Fibroblast of skin of right quadriceps (primary cell): ENCODE measurements at places on chromosomes 2 and 18.

DNA sequence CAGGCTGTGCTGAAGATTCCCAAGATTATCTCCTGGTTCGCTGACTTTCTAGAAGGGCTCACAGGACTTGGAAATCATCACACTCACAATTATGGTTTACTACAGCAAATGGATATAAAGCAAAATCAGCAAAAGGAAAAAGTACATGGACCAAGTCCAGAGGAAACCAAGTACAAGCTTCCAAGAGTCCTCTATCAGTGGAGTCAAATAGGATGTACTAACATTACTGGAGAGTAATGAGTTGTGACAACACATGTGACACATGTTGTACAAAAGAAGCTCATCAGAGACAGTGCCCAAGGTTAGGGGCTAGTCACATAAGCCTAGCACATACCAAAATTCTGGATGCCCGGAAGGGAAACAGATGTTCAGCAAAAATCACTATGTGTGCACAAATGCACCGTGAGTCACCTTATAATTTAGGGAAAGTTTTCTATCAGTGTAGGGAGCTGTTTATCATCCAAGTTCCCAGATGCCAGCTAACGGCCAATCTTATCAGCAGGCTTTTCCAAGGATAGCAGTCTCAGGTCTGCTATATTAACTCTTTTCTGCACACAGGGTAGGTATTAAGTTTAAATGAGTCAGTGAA lies 9.5 kb downstream of the TMEM237 start:
- DNase-seq, result no peak

DNA sequence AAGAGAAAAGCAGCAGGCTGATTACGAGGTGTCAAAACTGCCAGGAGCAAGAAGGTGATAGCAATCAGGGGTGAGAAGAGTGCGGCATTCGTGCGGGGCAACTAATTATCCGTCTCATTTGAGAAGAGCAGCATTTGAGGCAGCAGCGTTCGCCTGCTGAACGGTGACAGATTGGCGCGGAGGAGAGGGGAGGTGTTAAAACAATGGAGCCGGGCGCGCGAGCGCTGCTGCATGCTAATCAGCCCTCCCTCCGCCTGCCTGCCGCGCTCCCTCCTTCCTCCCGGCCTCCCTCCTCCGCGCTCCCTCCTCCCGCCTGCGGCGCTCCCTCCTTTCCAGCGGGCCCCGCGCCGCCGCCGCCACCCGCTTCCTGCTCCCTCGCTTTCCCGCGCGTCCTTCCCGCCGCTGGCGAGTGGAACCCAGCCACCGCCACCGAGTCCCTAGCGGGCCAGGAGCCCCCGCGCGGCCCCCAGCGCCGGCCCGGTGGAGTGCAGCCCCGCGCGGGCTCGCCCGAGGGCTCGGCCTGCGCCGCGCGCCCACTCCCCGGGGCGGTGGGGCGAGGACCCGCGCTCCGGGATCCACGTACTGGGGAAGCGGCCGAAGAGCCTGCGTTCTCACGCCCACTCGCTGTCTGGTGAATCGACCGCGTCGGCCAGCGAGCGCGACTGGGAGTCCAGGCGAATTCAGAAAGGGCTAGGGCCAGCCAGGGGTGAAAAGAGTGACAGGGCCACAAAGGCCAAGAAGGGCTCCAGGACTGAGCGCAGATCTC lies 69.5 kb upstream of the PSMD14 start:
- peak; percentile 49 for DNase-seq

- no peak for DNase-seq
Measured at GRCh38 chr2:108287169-108287568, 1.5 kb upstream of the SULT1C2 start.

DNA sequence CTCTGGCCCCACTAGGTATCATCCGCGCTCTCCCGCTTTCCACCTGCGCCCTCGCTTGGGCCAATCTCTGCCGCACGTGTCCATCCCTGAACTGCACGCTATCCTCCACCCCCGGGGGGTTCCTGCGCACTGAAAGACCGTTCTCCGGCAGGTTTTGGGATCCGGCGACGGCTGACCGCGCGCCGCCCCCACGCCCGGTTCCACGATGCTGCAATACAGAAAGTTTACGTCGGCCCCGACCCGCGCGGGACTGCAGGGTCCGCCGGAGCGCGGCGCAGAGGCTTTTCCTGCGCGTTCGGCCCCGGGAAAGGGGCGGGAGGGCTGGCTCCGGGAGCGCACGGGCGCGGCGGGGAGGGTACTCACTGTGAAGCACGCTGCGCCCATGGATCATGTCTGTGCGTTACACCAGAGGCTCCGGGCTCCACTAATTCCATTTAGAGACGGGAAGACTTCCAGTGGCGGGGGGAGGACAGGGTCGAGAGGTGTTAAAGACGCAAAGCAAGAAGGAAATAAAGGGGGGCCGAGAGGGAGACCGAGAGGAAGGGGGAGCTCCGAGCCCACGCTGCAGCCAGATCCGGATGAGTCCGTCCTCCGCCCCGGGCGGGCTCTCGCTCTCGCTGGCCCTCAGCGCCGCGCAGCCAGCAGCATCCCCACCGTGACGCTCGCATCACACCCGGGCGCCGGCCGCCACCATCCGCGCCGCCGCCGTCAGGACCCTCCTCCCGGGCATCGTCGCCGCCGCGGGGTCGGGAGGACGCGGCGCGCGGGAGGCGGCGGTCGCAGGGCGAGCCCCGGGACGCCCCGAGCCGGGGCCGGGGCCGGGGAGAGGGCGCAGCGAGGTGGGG lies 664 bp downstream of the NETO1 start:
- DNase-seq, result peak; percentile 4

- no peak for DNase-seq
Measured at GRCh38 chr2:160194946-160195345, 5.1 kb downstream of the ITGB6 start.

- DNase-seq, result no peak
Measured at GRCh38 chr2:159186462-159186861, 100.0 kb downstream of the WDSUB1 start.

DNA sequence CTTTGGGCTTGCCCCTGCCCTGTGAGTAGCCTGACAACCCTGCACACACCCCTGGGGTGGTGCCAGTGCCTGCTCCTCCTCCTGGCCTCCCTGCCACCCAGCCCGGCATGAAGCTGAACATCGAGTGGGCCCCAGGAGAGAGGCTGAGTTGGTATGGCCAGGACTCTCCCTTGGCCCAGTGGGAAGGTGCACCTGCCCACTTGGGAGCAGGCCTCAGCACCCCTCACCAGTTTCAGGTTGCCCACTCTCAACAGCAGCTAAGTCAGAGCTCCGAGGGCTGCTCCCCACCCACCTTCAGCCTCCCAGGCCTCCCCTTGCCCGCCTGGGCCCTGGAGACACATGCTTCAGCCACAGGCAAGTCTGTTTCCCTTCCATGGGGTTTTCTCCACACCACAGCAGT lies 203.1 kb downstream of the KLHL29 start:
- no peak for DNase-seq

DNA sequence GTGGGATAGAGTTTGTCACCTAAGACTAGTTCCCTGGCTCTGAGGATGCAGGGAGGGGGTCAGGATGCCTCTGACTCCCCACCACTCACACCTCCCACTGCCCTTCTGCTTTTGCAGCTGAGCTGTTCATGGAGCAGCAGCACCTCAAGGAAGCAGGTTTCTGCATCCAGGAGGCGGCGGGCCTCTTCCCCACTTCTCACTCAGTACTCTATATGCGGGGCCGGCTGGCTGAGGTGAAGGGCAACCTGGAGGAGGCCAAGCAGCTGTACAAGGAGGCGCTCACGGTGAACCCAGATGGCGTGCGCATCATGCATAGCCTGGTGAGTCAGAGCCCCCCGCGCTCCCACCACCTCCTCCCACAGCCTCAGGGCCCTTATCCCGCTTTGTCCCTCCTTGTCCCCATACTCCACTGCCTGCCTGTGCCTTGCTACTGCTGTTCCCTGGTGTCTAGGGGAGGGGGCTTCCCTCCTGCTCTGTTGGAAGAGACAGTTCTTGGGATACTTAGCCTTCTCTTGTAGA lies 94.4 kb downstream of the STPG4 start:
- no peak for DNase-seq

DNA sequence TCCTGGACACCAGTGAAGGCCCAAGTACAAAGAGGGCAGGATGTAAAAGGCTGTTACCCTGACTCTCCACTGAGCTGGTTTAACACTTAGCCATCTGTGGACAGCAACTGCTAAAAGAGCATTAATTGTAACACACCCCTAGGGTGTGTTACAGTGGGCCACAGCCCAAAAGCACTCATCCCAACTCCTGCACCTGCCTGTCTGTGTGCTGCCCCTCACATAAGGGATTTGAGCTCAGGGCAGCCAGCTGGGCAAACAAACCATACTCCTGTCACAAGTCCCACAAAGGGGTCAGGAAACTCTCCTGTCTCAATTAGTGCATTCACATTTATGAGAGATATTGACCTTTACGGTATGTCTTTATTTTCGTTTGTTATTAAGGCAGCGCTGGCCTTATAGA lies 833.1 kb upstream of the NXPH2 start:
- DNase-seq, result no peak

- no peak for DNase-seq
Measured at GRCh38 chr2:173205375-173205774, 129.7 kb downstream of the MAP3K20 start.

DNA sequence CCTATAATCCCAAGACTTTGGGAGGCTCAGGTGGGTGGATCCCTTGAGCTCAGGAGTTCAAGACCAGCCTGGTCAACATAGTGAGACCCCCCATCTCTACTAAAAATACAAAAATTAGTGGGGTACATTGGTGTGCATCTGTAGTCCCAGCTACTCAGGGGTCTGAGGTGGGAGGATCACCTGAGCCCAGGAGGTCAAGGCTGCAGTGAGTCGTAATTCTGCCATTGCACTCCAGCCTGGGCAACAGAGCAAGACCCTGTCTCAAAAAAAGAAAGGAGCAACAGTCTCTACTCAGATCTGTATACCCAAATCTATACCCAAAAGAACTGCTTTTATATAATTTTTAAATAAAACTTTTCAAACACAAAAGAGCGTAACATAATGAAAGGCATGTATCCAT lies 5.5 kb upstream of the HSBP1L1 start:
- no peak for DNase-seq

GRCh38 chr2:30208453-30208852 lies 22.9 kb upstream of the LBH start:
- peak; percentile 71 for DNase-seq

DNA sequence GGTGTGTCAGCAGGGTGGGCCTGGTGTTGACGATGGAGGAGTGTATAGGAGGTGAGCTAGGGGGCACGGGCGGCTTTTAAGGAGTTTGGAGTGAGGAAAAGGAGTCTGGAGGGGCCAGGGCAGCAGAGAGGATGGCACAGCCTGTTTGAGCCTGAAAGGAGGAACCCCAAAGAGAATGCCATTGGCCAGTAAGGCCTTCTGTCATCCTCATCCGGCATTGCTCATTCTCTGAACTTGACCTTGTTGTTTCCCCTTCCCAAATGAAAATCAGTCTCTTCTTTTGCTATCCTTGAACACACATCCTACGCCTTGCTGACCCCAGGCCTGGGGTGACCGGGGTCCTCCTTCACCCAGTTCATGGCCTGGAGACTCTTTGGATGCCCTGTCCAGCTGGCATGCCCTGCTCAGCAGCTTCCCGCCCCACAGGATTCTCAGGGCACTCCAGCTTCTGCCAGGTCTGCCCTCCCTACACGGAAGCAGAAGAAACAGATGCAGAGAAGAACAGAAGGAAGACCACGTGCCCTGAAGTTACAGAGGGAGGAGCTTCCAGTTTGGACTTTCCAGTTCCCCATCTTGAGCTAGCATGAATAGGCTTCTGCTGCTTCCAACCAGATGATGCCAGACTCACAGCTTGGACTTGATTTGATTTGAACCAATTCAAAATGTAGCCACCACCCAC lies 20.5 kb upstream of the KIF3C start:
- no peak for DNase-seq

GRCh38 chr2:46534589-46534988 lies 55.2 kb downstream of the TMEM247 start:
- no peak for DNase-seq

DNA sequence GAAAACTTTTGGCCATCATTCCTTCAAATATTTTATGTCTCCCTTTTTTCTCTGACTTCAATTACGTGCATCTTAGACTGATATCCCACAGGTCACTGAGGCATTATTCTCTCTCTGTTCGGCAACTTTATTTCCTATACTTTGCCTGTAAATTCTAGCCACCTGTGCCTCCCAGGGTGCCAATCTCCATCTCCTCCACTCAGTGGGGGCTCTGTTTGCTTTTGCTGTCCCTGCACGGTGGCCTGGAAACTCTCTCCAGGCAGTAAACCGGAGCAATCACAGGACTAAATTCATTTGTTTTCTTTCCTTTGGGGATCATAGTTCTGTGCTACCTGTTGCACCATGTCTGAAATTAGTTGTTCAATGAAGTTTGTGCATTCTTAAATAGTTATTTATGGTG lies 9.6 kb upstream of the MTLN start:
- no peak for DNase-seq

DNA sequence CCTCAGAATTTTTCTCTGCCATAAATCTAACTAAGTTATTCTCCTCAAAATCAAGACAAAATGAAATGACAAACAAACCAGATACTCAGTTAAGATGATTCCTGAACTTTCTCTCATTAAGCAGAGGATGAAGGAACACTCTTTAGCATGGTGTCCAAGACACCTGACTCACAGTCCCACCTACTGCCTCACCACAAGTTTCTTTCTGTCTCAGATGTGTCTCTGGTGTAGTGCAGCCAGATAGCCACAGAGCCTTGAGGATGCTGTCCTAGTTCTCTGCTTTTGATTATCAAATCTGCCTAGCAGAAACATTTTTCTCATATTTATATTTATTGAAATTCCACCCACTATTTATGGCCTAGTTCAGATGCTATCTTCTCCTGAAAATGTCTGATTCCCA lies 103.6 kb upstream of the TMEM200C start:
- no peak for DNase-seq

DNA sequence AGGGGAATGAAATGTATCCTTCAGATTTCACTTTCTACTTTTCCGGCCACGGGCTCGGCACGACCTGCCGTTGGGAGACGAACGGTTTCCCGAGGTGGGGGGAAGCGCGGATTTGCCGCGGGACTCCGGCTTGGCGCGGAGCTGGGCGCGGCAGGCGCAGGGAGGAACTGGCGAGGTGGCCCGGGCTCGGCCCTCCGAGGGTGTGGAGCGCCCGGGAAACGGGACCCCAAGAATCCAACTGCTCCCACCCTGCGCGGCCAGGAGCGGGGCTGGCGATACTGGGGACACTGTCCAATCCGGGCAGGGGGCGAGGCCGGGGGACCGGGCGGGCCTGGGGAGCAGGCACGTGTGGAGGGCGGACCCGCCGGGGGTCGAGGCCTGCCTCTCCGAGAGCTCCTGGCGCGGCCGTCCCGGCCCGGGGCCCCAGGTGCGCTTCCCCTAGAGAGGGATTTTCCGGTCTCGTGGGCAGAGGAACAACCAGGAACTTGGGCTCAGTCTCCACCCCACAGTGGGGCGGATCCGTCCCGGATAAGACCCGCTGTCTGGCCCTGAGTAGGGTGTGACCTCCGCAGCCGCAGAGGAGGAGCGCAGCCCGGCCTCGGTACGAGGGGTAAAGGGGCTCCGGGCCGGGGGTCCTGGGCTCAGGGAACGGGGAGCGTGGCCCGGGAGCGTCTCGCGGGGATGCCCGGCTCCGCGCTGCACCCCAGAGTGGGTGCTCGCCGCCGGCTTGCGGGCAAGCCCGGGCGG lies at the start of gene ANXA4:
TSS of gene ANXA4 (plus strand) at position 560 of the 747 bp plus-strand sequence. CDS start 39,432 bp downstream, outside the sequence.
- peak; percentile 64 for DNase-seq
